ENCODE measurements at places on chromosomes 11 and 22. TPM values are rescaled to one million over a fixed set of nuclear protein-coding genes. Genes with fewer than 3 reads are reported as not detected.

DNA sequence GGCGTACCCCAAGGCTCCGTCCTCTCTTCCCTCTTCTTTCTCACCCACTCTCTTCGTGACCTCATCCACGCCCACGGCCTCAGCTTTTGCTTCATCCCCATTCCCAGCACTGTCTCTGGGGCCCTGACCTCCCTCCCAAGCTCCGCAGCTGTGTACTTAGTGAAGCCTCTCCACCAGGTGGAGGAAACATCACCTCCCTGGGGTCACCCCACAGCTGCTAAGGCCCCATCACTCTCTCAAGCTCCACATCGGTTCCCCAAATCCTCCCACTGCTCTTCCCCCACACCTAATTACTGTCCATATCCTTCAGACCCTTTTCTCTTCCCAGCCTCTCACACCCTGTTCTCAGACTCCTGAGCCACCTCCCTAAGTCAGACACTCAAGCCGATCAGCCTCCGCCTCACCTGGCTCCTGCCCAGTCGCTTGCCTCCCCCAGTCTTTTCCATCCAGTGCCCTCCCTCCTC is 7.9 kb upstream of the SYT7 start:
- no peak for DNase-seq

DNA sequence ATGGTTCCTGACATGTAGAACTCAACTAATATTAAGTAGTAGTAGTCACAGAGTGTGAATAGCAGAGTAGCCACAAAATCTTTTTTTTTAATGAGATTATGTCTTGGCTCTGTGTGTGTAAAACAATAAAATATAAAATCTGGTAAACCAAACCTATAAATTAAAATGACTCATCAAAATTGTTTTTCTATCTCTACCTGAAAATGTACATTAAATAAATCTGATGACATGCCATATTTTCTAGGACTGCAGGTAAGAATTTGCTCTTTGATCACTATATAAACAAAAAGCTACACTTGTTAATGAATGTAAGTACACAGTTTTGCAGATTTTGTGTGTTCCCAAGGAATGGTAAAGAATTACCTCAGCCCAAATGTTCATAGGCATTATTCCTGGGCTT is 1231.5 kb downstream of the JRKL start:
- no peak for DNase-seq

DNA sequence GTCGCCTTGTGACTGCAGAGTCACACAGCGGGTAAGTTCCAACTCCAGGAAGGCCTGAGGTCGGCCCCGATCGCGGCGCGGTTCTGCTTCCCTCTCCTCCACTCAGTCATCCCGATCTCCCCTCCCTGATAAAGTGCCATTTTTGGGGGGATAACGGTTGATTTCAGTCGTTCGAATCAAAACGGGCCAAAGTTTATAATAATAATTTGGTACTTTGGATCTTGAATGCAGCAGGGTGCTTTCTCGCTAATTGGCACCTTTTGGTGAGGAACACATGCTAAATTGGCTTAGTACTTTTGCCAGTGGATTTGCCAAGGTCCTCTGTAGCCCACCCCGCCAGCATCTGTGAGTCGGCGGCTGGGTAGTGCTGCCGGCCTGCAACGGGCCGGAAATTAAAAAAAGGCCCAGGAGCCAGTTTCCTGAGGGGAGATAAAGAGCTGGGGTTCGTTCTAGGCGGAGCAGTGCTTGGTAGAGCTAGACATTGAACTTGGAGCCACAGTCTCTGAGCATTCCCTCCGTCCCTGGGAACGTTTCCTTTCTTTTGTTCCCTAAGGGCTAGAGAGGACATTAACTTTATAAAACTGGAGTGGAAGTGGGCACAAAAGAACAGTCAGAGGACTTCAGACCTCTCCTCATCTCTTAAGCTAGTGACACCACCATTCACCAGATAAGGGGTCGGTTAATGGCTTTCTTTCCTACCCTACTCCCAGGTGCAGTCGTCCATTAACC is 997 bp downstream of the UBE2L3 start:
- no peak for DNase-seq

The ART1 gene
- total RNA-seq = 0.68 TPM

DNA sequence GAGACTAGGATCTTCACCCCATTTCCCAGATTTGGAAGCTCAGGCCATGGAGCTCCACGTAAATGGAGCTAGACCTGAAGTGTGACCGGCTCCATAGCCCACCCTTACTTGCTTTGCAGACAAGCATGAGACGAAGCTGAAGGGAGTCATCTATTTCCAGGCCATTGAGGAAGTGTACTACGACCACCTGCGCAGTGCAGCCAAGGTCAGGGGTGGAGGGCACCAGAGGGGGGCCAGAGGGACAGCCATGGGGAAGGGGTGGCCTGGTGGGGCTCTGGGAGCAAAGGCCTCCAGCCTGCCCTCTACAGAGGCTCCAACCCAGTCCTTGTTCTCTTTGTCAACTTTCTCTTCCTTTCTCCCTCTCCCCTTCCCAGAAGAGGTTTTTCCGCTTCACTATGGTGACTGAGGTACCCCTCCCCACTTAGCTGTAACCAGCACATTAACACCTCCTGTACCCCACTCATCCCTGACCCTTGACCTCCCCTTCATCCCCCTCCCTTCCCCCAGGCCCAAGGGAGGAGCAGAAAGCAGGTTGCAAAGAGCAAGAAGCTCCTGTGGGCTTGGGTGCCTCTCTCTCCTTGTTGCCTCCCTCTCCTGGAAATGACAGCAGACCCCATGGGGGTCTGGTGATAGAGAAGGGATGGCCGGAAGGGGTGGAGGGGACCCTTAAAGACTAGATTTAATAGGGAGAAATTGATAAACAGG is 23.8 kb downstream of the TREH start:
- no peak for DNase-seq

The NECTIN1 gene
- 18.3 TPM for total RNA-seq

- DNase-seq = peak; percentile 75
Observed at GRCh38 chr11:122491509-122491908, 164.0 kb upstream of the UBASH3B start.

- DNase-seq = no peak
Observed at GRCh38 chr11:34924714-34925113, 8.3 kb downstream of the PDHX start.

- no peak for DNase-seq
Observed at GRCh38 chr22:17260950-17261349, 41.7 kb upstream of the ADA2 start.

The CHRM4 gene
- not detected for total RNA-seq

DNA sequence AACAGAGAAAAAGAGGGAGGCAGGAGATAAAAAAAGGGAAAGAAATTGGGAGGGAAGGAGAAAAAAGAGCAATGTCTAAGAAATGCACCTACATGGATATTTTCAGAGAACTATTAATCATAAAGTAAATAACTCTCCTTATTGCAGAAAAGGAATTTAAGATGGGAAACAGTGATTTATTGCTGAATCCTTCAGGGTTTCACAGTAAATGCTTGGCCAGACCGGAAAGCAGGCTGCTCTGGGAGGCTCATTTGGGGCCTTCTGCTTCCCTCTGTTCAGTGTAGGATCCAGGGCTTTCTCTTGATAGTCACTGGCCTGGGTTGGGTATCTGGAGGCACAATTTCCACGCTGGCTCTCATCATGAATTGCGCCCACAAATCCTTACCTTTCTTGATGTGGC is 324.3 kb upstream of the SORL1-AS1 start:
- no peak for DNase-seq

The SERHL2 gene
- total RNA-seq = 2.7 TPM

The OR5P2 gene
- 0.83 TPM for total RNA-seq

- DNase-seq = peak; percentile 12
Observed at GRCh38 chr22:40385036-40385782, 14.8 kb downstream of the SGSM3 start.

DNA sequence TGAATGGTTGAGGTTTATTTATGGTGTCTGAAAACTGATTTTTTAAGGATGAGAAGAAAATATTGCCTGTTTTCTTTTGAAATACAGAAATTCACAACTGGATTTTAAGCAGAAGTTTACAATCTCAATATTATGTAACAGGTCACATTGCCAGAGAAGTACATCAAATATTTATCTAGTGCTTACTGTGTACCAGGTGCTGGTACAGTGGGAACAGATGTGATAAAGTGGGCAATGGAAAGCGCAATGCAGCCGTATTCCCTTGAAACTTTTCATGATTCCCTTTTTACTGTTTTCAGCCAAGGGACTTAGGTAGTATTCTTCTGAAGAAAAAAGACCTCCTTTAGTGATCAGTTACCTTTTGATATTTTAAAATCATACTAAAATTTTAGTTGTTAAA is 49.6 kb downstream of the TTC17 start:
- DNase-seq = no peak

The CLTCL1 gene
- total RNA-seq = 5.9 TPM

- DNase-seq = no peak
Observed at GRCh38 chr22:24541681-24542515, 13.0 kb downstream of the GUCD1 start.

The KCNK4 gene
- total RNA-seq = not detected

DNA sequence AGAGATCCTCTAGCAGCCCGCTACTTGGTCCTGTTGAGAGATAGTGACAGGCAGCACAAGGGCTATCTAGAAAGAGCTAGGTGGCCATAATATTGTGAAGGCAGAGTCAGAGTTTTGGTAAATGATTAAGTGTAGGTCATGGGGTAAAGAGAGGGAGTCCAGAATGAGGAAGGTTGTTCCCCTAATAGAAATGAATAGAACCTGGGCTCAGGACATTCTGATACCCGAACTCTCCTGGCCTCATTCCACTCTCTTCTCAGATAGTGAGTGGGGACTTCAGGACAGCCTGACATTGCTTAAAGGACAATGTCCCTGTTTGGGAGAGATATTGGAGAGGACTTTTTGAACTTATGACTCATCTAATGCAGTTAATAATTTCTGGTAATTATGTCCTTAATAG is 20.6 kb downstream of the SLC5A1 start:
- no peak for DNase-seq

The NLRP14 gene
- 0.31 TPM for total RNA-seq

DNA sequence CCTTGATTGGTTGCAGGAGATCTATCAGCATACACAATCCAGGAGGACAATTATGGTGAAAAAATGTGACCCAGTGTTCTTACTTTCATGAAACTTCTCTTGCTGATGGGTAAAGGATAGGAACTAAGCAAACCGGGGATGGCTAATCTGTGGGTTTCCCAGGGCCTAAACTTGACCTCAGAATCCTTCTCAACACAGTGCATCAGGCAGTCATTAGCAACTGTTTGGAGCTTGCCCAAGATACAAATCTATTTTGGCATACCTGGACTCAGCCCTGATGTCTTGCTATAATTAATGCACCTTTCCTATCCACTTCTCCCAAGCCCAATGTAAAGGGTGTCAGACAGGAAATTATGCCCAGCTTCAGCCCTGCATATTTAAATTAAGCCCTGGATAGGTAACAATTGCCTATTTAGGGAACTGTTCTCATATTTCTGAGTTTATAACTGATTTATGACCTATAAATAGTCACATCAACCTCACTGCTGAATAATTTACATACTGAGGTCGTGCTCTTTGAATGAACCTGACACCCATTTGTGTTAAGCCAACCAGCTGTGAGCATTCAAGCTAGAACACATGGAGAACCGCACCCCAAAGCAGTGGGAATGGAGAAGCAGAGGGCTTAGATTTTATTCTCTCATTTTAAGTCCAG is 9.2 kb upstream of the PHF21A start:
- no peak for DNase-seq

- DNase-seq = no peak
Observed at GRCh38 chr11:128520206-128520887, 67.0 kb downstream of the ETS1 start.

DNA sequence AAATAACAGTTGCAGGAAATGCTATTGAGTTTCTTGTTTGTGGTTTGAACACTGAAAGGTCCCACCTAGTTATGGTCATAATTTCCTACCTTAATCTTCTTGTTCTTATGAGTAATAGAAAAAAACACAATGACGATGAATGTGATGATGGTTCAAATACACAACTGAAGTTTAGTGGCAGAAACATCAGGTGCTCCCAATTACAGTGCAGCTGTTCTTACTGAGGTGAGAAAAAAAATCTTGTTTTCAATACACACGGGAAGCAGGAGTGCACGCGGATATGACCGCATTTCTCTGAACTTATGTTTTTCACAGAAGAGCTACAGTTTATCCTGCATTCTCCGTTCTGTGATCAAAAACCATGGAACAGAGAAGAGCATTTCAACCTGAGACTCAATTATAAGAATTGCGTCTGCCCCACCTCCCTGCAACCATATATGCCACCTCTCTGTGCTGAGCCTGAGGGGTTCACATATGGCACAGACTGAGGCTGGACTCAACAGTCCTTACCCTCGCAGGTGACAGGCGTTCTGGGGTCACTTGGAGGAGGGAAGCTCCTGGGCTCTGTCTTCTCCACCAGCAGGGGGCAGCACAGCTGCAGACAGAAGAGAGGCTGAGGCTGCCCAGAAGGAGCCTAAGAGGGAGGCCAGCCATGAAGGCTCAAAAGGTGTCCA is 99.7 kb upstream of the IGLL5 start:
- DNase-seq = peak; percentile 35

- DNase-seq = no peak
Observed at GRCh38 chr11:4684631-4685285, 12.9 kb downstream of the OR51E2 start.

DNA sequence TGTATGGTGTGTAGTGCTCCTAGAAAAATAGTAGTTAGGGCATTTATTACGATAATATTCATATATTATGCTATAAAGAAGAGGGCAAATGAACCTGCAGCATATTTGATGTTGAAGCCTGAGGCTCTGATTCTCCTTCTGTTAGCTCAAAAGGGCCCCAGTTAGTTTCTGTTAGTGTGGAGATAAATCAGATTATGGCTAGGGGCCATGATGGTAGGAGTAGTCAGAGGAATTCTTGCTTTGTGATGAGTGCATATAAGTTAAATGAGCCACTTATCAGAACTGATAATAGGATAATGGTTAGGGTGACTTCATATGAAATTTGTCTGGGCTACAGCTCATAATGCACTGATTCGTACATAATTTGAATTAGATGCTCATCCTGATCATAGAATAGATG is 298.4 kb downstream of the DYNC2H1 start:
- DNase-seq = no peak

The DNAJB7 gene
- total RNA-seq = not detected

- no peak for DNase-seq
Observed at GRCh38 chr11:104534278-104534677, 364.0 kb downstream of the CASP12 start.

- DNase-seq = no peak
Observed at GRCh38 chr22:46774980-46775849, 12.8 kb downstream of the TBC1D22A start.

Data from lung (tissue), 17 donors.